Upper lobe of left lung (tissue), 6 donors: ENCODE measurements at places on chromosomes 13 and 19.
A peak's percentile ranks its signal among the peaks of the same experiment; 100 is the strongest.

GRCh38 chr13:110412132-110412914 lies 105.2 kb downstream of the COL4A2 start:
- no peak for DNase-seq

DNA sequence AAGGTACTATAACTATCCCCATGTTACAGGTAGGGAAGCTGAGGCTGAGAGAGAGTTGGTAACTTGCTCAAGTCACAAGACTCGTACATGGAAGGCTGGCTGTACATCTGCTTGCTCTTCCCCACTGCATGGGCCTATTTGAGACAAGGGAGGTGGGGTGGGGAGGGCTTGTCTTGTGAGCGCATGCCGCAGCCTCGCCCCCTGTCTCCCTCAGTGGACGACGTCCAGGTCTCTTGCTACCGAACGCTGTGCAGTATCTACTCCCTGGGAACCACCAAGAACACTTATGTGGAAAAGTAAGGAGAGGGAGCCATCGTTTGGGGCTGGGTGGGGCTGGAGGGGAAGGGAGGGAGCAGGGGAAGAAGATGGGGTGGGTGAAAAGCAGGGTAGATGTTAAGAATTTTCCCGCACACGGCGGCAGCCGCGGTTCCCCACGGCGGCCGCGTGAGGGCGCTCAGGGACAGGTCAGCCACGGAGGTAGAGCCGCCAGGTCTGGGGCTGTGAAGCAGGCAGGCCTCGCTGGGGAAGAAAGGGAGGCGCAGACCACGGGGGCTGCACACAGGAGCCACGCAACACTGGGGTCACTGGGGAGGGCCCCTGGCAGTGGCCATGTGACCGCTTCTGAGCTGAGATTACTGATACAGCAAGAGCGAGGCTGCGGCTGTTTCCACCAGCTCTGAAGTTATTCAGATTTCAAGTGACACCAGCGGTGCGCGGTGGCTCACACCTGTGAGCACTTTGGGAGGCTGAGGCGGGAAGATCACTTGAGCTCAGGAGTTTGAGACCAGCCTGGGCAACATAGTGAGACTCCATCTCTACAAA lies 81.5 kb downstream of the RYR1 start:
- peak; percentile 94 for DNase-seq

DNA sequence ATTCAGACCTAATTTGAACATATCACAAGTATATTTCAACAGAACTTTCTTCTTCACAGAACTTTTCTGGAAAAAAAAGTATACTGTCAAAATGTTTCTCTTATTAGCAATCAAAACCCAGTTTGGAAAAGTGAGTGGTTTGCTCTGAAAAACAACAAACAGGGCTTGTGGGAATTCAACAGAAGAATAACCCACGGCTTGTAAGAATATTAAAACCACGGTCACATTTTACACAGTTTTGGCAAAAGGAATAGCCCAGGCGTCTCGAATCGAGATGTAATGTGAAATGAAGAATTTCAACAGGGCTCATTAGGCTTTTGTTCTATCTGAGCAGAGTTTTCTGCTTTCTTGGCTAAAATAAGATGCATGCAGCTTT lies 70.7 kb downstream of the COL4A2 start:
- DNase-seq = no peak

DNA sequence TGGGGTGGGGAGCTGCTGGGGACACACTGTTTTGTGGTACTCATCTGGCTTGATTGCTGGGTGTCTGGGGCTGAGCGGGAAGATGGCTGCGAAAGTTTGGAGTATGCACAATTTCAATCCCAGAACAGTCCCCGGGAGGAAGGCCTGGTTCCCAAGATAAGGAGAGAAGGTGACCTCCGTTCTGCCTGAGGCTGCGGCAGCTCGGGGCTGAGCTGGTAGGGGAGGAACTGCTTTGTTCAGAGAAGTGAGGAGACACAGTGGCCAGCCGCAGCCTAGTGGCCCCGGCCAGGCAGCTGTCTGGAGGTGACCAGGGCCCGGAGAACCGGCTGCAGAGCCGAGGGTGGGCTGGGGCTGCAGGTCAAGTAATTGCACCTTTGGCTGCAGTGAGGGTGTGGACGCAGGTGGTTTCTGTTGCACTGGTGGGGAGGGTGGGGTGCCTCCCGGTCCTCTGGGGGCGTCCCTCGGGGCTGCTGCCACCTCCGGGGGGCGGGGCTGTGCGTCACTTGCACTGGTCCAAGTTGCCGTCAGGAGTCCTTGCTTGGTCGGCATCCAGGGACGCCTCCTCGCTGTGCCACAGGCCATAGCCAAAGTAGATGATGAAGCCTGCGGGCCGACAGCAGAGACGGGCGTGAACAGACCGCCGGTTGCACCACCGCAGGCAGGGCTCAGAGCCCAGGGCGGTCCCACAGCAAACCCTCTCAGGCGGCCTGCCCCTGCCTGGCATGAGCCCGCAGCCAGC lies 81.3 kb downstream of the SLC7A1 start:
- DNase-seq = no peak
